ENCODE measurements at places on chromosomes 3 and 15.
A peak's percentile ranks its signal among the peaks of the same experiment; 100 is the strongest.

GRCh38 chr3:69855436-69856162, 116.3 kb downstream of the MITF start:
- no peak for DNase-seq

DNA sequence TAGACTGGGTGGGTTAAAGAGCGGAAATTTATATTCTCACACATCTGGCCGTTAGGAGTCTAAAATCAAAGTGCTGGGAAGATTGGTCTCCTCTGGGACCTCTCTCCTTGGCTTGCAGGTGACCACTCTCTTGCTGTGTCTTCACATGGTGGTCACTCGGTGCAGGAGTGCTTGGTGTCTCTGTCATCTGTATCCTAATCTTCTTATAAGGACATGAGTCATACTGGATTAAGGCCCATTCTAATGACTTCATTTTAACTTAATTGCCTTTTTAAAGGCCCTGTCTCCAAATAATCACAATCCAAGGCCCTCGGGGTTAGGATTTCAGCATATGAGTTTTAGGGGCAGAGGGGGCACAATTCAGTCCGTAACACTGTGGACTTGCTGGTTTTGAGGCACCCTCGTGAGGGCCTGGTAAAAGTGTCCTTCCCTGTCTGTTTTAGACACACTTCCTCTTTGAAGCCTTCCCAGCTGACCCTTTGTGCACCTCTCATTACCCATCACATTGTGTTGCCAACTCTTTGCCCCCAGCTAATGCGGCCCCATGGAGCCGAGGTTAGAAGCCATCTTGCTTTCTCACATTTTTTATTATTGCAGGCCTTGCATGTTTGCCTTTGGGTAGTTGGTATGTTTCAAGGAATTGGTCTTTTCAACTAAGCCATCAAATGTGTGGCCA, 3.2 kb downstream of the XYLB start:
- no peak for DNase-seq

GRCh38 chr3:132595014-132595413, 2.1 kb upstream of the ACKR4 start:
- no peak for DNase-seq

DNA sequence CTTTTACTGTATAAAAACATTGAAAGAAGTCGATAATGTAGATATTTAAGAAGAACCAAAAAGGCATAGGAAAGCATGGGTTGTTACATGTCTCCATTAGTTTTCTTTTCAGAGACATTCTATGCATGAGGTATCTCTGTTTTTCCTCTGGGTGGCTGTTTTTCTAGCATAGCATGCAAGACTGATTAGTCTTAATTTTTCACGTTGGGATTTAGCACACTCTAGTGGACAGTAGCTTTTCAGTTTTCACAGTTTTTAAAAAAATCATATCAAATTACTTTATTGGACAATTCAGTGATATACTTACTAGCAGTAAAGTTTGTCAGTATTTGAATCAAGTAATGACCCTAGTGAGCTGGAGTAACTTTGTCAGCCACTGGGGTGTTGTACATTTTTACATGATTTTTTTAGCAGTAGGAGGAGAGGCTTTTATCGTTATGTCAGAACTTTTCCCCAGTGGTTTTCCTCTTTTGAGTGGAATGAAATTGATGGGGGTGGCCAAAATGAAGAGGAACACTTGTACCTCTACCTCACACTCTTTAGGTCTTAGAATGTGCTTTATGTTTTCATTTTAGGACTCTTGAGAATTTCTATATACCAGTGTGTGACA, 57.2 kb downstream of the SEC22A start:
- peak; percentile 42 for DNase-seq

DNA sequence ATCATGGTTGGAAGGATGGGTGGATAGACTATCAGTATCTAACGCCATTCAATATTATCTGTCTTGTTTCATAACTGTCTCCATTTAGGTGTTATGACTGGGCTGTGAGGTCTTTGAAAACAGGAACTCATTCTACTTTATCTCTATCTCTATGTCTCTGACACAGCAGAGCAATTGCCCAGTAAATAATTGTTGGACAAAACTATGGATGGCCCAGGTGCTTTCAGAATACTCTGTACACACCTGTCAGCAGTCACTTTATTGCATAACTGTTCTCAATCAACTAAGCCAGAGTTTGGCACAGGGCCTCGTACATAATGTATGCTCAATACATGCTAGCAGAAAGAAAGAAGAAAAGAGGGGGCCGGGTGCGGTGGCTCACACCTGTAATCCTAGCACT, 210.3 kb downstream of the OPA1 start:
- no peak for DNase-seq

DNA sequence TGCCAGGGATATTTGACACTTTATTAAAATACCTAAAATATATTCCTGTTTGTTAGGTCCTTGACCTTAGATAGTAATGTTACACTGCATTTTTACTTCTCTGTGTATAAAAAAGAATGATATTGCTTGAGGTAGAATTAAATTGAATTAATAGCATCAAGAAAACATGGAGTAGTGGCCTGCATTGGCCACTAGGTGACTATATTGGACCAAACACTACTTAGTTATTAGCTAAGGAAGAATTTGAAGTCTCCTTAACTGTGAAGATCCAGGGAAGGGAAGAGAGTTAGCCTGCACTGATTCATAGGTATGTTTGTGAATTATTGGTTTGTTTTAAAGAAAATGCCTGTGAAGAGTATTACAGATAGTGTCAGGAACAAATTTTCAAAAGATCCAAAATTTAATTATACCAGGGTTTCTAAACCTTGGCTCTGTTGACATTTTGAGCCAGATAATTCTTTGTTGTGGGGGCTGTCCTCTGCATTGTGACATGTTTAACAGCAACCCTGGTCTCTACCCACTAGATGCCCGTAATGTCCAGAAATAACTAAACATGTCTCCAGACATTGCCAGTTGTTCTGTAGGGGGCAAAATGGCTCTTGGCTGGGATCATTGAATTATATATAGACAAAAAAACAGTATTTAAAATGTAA, 103.6 kb upstream of the THSD4 start:
- no peak for DNase-seq

DNA sequence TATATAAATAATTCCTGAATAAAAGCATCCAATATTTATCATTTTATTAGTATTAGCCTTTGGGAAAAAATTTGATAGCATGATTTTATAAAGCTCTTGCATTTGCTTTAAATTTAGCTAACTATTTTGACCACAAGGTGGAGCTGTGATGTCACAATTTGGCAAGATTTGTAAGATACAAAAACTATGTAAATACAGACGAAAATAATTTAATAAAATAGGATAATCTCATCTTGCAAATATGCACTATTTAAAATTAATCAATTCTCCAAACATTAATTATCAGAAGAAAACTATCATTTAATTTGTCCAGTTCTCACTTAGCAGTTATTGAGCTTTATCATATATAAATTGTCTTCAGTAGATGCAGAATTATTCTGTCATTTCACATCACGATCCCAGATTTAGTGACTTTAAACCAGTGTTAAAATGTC, 95.4 kb downstream of the PLOD2 start:
- DNase-seq: no peak

All from NCI-H1436 treated with DMSO at 0.1 percent for 48 hours (cell line).